ENCODE measurements at places on chromosomes 5 and 9. TPM values are rescaled to one million over a fixed set of nuclear protein-coding genes. Genes with fewer than 3 reads are reported as not detected.

Gene ENTPD8
- total RNA-seq = 3.9 TPM

Gene SETX
- total RNA-seq = 28.1 TPM

Gene SLC25A2
- 0.28 TPM for total RNA-seq

Gene PCA3
- total RNA-seq = not detected

- no peaks in the 10 kb centered on the region for H3K27me3 ChIP-seq
- no peaks in the 10 kb centered on the region for H3K36me3 ChIP-seq
- no peaks in the 10 kb centered on the region for H3K4me1 ChIP-seq
- no peak for DNase-seq
- H3K27ac ChIP-seq = no peak overlapping the region
- H3K4me3 ChIP-seq = no peak overlapping the region
These were observed 122.5 kb downstream of the TMEM174 start for GRCh38 chr5:73295447-73295846.

All from Panc1 (cell line).